ENCODE measurements at places on chromosomes 2 and 18. TPM values are rescaled to one million over a fixed set of nuclear protein-coding genes. Genes with fewer than 3 reads are reported as not detected.

DNA sequence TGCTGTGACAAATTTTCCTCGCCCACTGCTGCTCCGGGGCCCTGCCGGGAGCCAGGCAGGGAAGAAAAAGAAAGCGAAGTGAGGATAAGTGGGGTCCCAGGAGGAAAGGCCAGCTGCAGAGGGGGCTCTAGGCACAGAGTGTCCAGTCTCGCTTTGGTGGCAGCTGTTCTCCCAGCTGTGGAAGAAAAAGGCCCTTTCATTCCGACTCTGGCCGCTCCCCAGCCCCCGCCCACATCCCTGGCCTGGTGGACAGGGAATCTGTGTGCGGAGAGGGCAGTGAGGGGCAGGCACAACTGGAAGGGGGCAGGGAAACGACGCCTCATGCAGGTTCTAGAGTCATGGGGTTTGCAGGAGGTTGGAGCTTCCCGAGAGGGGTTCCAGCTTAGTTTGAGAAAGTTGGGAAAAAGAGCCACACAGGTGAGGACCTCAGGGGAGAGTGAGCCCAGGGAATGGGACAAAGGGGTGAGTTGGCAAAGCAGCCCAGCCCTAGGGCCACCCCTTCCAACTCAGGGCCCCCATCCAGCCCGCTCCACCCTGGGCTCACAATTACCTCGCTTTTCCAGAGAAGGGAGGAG is 1.8 kb downstream of the RTKN start:
- DNase-seq, result no peak

VIT gene
- not detected for total RNA-seq

- DNase-seq, result no peak
These were observed 33.3 kb upstream of the KLF11 start for GRCh38 chr2:10009811-10010781.

DNA sequence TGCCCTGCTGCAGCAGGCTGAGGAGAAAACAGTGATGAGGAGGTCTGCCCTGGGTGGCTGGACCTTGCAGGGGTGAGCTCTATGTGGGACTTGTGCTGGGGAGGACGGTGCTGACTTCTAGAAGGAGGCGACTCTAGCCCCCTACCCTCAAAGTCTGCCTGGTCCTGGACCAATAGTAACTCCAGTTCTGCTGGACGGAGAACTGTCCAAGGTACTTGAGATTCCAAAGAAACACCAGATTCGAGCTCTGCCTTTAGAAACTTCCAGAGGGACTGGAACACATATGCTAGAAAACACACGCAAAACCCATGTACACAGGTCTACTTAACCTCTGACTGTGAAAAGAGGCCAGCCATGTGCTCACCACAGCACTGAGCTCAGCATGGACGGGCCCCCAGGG is 260.6 kb downstream of the TWIST2 start:
- no peak for DNase-seq

Data from kidney epithelial cell (primary cell).